ENCODE measurements at places on chromosomes 11 and 22.

DNA sequence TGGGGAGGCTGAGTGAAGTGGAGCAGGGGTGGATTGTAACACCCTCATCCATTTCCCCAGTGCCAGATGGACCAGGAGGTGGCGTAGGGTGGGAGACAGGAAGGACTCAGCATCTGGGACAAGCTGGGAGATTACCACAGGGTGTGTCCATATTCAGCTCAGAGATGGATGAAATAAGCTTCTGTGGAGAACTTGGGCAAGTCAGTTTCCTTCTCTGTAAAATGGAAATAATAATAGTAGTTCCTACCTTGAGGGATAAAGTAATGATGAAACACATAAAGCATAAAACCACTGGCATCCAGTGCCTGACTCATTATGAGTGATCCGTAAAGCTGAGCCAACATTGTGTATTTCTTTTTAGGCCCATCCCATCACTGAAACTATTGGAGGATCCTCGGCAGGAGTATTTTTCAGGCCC, 607 bp upstream of the ROBO4 start:
- no peak for DNase-seq

- DNase-seq, result no peak
Observed at GRCh38 chr22:31230155-31230870, 18.2 kb downstream of the LIMK2 start.

GRCh38 chr22:36433318-36434231, 45.8 kb upstream of the MYH9 start:
- no peak for DNase-seq

DNA sequence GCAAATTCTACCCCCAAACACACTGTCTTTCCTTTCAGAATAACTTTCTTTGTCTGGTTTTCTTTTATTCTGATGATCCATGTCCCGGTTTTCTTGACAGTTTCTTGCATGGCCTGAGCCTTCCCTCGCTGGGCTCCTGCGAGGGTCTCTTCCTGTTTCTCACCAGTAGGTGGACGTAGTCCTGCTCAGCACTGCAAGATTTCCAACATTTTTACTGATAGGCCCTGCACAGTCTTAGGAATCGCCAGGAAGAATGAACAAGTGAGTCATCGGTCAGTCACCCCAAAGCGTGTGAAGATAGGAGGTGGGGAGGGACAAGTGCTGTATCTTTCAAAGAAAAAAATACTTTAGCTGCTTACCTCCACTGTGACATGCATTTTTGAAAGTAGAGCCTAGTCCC, 16.9 kb upstream of the KIRREL3 start:
- DNase-seq, result no peak

DNA sequence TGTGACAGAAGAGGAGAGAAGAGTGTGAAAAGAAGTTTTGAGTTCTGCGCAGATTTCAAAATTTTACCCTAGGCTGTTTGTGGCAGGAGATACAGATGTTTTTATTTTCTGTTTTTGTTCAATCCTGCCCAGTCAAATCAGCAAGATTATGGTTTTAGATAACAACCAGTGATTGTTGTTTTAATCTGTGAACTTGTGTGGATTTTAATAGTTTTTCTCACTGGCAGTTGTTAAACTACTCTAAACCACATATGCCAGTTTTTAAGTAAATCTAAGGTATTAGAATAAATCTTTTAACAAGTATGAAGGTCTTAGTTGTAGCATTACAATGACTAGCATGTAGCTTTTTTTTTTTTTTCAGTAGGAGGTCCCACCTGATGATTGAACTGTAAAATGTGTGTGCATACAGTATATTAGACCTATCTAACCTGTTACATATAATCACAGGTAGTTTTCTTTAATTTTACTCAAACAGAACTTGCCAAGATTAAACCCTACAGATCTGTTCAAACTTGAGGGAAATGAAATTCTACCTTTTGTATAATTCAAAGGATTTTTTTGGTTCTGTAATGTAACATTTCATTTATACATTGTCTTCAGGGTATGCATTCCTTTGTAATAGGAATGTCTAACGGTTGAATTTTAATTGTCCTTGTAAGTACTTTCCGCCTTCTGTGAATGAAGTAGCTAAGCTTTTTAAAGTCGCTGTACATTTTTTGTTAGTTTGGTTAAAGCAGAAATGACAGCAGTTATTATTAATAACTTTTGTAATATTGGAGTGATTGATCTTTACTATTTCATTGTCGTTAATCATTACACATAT, 13.3 kb downstream of the ATXN10 start:
- DNase-seq, result no peak

GRCh38 chr11:8658321-8659057, 24.0 kb downstream of the TRIM66 start:
- DNase-seq, result no peak

- DNase-seq, result no peak
Observed at GRCh38 chr11:94926271-94926625, 47.1 kb downstream of the CWC15 start.

DNA sequence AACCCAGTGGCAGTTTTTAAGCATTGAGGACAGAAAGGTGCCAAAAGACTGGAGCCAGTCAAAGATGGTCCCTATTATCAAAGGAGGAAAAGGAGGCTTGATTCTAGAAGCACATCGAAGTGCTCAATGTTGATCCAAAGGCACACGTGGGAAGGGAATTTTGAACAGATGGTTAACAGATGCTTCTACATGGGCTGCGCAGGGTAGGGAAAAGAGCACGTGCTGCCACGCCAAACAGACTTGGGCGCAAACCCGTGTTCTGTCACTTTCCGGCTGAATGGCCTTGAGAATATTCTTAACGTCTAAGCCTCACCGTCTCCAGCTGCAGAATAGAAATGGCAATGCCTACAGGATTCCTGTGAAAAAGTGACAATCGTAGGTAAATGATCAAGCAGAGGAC, 217.9 kb upstream of the MTNR1B start:
- DNase-seq, result no peak

DNA sequence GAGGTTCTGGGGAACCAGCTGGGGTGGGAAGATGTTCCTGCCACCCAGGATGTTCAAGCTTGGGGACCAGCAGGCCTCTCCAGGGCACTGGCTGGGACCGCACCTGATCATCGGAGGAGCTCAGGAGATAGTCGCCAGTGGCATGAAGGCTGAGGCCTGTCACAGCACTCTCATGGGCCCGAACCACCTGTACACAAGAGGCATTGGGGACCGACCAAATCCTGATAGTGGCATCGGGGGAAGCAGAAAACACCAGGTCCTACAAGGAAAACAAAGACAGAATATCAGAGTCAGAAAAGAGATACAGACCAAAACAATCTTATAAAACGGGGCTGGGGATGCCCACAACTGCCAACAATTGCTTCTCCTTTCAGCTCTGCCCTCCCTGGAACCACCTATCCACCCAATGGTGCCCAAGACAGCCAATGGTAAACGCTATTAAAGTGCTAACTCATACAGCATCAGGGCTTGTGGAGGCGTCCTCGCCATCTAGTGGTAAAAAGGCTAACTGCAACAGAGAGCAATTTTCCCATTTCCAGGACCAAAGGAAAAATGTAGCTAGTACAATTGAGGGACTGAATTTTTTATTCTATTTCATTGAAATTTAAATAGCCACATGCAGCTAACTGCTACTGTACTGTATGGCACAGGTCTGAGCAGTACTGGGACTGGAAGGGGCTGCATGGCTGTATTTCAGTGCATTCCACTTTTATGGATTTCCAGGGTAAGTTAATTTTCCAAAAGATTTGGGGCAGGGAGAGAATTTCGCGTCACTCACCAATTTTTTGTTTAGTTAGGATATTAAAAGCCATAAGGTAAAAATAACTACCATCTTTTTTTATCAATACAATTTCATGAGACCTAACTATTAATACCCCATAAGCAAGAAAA, 7.1 kb downstream of the PRPF19 start:
- peak; percentile 41 for DNase-seq

DNA sequence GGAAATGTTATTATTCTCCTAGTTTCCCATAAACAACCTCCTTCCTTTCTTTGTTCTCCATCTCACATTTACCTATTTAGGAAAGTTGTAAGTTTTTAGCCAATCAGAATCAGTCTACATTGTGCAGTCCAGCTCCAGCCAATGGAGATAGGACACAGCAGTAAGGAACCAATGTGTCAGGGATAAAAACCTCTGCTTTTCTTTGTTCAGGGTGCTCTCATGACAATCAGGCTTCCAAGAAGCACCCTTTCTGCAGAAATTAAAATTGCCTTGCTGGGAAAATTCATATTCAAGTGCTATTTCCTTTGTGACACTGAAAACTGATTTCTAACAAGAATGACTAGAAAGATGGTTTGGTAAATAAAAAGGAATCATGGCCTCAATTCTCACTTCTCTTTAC, 14.6 kb downstream of the SCGB2A1 start:
- no peak for DNase-seq

GRCh38 chr11:27459191-27459590, 13.4 kb downstream of the LGR4 start:
- no peak for DNase-seq
